ENCODE measurements at places on chromosomes 2 and 18. TPM values are rescaled to one million over a fixed set of nuclear protein-coding genes. Genes with fewer than 3 reads are reported as not detected.

GAD1 gene
- 0.28 TPM for total RNA-seq

MAPK4 gene
- not detected for total RNA-seq

TEKT4 gene
- not detected for total RNA-seq

MC2R gene
- total RNA-seq = not detected

CLIP4 gene
- total RNA-seq = 94.0 TPM

PLCD4 gene
- total RNA-seq = 1.8 TPM

LBX2 gene
- total RNA-seq = 2.9 TPM

MPHOSPH10 gene
- total RNA-seq = 18.1 TPM
